ENCODE measurements at places on chromosomes 11 and 22.

DNA sequence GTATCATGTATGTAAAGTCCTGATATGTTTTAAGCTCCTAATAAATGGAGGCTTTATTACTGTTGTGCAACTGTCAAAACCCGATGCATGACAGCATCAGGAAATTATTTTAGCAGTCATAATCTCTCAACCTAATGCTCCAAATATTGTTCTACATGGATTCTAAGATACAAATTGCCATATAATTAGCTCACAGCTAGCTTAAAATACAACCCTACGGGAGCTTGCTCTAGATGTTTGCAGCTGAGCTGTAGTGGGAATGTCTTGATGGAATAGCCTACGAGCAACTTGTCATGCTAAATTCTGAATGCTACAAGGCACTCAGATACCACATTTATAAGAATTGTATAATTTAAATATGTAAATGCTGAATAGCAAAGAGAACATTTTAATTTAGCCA, 109.8 kb downstream of the STK33 start:
- no peak for DNase-seq

GRCh38 chr11:130677486-130678153, 229.2 kb downstream of the ADAMTS15 start:
- no peak for DNase-seq

- no peak for DNase-seq
Observed at GRCh38 chr22:43722444-43722843, 89.7 kb downstream of the EFCAB6 start.

DNA sequence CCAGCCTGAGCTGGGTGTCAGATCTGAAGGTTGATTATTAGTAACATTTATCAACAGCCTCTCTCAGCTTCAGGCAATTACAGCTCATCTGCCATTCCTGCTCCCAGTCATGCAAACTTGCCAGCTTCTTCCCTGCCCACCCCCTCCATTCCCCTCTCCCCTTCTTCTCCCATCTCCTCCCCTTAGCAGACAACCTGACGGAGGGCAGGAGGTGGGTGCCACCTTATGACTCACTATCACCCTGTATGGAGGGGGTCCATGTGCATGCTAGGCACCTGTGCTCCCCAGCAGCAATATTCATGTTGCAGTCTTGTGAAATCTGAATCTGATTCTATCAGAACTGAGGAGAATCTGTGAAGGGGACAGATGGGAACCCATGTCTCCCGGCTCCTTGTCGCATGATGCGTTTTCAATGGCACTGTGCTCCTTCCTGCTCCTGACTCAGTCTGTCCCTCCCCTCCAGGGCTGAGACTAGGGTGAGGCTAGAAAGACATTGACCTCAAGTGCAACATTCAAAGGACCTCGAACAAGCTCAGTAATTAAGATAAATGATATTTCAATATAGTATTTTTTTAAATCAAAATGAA, 46.3 kb upstream of the TUB start:
- no peak for DNase-seq

DNA sequence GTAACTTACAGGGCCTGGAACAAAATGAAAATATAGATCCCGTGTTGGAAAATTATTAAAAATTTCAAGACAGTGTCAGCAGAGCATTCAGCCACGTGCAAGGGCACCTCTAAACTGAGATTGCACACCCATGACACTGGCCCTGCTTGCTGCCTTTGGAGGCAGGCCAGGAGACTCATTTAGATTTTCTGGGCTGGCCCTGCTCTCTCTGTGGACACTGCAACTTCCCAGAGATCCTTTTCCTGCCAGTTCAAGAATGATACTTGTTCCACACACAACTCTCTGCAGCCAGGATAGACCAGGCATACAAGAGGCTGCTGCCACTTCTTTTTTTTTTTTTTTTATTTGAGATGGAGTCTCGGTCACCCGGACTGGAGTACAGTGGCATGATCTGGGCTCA, 56.7 kb upstream of the PTPRJ start:
- no peak for DNase-seq

GRCh38 chr11:112374486-112375140, 114.0 kb upstream of the PLET1 start:
- DNase-seq, result no peak

DNA sequence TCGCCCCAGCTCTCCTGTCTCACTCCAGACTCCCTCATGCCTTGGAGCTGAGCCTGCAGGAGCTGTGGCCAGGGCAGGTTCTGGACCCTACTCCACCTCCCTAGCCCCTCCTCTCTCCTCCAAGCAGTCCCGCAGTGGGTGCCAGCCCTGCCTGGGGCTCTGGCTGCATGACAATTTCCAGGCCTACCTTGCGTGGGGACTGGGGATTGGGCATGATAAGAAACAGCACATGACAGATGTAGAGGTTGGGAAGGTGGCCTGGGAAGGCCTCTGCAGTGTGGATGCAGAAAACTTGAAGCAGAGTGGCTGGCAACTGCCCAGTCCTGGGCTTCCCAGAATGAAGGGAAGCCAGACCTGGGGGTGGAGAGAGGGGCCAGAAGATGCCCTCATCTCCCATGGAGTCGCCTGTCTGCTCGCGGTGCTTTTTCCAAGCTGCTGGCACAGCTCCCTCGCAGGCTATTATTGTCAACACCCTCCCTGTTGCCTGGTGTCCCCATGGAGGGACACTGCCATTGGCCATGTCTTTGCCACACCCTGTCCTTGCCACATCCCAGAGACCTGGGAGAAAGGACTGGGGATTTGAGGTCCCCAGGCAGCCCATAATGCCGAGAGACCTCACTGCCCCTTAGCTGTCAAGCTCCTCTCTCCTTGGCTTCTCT, 48.9 kb upstream of the CDON start:
- DNase-seq, result no peak

GRCh38 chr11:118175031-118175992, 1.1 kb downstream of the SCN2B start:
- DNase-seq, result no peak

- no peak for DNase-seq
Observed at GRCh38 chr11:120168960-120169681, 31.2 kb upstream of the TRIM29 start.

DNA sequence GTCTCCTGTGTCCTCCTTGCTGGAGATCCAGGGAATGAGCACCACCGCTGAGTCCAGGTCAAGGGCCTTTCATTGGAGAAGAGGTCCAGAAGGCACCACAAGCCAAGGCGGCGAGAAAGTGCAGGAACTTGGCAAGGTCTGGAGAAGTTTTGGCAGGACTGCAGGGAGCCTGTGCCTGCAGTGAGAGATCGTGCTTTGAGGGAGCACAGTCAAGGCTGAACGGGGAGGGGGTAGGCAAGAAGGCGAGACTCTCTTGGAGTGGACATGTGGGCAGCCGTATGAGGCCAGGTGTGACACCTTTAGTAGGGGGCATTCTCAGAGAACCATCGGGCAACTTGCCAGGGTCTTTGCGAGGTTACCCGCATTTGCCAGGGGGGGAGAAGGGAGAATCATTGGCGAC, 30.5 kb downstream of the LRRC10B start:
- DNase-seq, result no peak

- DNase-seq, result no peak
Observed at GRCh38 chr11:19816817-19817216, 104.2 kb downstream of the NAV2 start.

DNA sequence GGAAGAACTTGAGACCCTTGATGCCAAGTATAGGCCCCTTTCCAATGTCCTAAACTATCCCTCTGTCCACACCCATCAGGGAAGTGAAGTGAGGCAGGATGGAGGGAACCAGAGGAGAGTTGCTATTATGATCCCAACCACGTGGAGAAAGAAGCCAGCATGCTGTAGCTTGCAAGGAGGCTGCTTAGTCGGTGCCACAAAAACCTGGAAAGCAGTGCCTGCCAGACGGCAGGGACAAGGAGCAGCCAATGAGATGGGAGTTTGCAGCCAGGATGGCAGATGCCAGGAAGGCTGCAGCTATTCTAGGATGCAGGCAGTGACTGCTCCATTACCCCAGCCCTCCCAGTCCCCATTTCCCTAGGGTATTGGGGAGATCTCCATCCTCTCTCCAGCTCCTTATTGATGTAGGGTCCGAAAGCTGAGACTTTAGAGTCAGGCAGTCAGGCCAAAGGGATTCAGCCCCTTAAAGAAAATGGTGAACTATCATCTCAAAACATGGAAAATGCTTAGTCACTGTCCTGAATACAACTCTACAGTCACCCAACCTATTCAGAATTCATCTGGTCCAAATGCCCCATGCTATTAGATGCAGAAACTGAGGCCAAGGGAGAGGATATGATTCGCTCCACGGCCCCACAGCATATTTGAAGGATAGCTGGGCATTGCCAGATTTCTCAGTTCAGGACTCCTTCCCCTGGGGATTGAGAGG, 18.4 kb upstream of the LRRC55 start:
- no peak for DNase-seq

- DNase-seq, result no peak
Observed at GRCh38 chr11:27694992-27695391, 5.3 kb downstream of the BDNF start.

GRCh38 chr11:11568651-11569229, 53.1 kb downstream of the GALNT18 start:
- no peak for DNase-seq

GRCh38 chr11:101397979-101398378, 185.8 kb downstream of the TRPC6 start:
- DNase-seq, result no peak

DNA sequence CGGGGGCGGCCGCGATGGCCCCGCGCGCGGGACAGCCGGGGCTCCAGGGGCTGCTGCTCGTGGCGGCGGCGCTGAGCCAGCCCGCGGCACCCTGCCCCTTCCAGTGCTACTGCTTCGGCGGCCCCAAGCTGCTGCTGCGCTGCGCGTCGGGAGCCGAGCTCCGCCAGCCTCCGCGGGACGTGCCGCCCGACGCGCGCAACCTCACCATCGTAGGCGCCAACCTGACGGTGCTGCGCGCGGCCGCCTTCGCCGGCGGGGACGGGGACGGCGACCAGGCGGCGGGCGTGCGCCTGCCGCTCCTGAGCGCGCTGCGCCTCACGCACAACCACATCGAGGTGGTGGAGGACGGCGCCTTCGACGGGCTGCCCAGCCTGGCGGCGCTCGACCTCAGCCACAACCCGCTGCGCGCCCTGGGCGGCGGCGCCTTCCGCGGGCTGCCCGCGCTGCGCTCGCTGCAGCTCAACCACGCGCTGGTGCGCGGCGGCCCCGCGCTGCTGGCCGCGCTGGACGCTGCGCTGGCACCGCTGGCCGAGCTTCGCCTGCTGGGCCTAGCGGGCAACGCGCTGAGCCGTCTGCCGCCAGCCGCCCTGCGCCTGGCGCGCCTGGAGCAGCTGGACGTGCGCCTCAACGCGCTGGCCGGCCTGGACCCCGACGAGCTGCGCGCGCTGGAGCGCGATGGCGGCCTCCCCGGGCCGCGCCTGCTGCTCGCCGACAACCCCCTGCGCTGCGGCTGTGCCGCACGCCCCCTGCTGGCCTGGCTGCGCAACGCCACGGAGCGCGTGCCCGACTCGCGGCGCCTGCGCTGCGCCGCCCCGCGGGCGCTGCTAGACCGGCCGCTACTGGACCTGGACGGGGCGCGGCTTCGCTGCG, 697 bp downstream of the TPBGL start:
- no peak for DNase-seq

GRCh38 chr22:37229805-37230672, 14.0 kb downstream of the RAC2 start:
- DNase-seq, result no peak

DNA sequence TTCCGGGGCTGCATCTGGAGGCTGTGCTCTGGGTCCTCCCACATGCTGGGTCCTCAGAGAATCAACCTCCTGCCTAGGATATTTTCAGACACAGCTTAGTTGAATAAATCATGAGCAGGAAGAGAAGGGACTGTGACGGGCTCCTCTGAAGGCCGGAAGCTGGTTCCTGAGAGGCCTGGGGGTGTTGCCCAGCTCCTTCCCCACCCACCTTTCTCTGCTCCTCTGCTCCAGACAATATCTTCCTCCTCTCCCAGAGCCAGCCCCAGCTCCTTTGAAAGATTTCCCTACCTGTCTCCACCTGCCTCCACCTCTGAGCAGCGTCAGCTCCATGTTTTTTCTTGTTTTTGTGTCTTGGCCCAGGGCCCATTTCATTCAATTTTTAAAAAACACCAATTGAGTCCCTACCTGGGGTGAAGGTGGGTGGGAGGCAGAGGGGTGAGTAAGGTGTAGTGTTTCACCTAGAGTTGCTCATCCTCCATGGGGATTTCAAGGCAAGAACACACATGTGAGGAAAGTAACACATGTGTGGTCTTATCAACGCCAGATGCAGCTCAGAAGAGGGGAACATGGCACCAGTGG, 24.8 kb upstream of the THY1 start:
- DNase-seq, result no peak

DNA sequence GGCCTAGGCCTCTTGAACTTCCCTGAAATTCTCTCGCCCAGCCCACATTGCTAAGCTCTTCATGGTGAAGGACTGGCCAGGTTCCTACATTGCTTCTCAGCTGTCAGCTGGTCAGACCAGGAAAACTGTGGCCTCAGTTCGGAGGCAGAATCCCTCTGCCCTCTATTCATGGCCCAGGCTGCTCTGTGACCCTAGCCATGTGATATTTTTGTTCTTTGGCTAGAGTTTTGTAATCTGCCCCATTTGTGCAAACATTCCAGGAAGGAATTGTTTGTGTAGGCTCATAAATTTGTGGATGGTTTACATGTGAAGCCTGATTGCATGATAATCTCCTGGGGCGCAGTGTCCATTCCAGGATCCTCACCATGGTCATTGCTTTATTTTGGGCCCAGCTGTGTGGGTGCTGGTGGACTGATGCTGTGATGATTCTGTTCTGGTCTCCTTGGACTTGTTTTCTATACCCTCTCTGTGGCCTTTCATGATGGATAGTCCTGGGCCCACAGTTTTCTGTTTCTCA, 149.1 kb upstream of the E2F8 start:
- no peak for DNase-seq

GRCh38 chr22:45212992-45213751, 27.5 kb downstream of the KIAA0930 start:
- DNase-seq, result peak; percentile 38

- DNase-seq, result no peak
Observed at GRCh38 chr11:121958971-121959325, 157.1 kb downstream of the BLID start.

- DNase-seq, result no peak
Observed at GRCh38 chr11:20605602-20606091, 6.2 kb downstream of the SLC6A5 start.

GRCh38 chr11:113994077-113994954, 19.4 kb downstream of the HTR3A start:
- no peak for DNase-seq

GRCh38 chr22:23146478-23147205, 1.4 kb downstream of the RAB36 start:
- DNase-seq, result no peak

DNA sequence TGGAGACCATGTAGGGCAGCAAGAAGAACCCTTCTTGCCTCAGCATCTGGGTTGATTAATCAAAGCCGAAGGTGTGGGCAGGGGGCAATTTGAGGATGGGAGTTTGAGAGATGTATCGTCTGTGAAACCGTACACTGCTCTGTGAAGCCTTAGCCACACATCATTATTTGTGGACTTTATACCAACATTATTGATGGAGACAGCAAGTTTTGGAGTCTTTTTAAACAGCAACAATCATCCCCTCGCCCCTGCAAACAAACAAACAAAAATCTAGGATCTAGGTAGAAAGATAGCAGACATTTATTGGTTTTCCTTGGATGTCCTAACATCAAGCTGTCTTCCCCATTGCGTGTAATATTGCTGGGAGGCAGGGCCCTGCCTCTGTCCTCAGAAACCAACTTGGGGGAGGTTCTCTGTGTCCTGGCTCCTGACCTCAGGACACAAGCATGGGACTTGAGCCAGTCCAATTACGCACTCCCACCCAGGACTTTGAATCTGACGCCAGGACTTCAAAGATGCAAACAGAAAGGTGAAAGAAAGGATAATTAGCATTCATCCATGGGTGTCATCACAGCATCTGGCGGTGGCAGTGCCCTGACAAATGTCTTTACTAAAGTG, 61.6 kb upstream of the PLET1 start:
- DNase-seq, result no peak

Data from thoracic aorta (tissue), 2 donors.